ENCODE measurements at places on chromosomes 1 and 21.

- no peak for DNase-seq
Observed at GRCh38 chr1:28301368-28302174, 27.3 kb upstream of the MED18 start.

DNA sequence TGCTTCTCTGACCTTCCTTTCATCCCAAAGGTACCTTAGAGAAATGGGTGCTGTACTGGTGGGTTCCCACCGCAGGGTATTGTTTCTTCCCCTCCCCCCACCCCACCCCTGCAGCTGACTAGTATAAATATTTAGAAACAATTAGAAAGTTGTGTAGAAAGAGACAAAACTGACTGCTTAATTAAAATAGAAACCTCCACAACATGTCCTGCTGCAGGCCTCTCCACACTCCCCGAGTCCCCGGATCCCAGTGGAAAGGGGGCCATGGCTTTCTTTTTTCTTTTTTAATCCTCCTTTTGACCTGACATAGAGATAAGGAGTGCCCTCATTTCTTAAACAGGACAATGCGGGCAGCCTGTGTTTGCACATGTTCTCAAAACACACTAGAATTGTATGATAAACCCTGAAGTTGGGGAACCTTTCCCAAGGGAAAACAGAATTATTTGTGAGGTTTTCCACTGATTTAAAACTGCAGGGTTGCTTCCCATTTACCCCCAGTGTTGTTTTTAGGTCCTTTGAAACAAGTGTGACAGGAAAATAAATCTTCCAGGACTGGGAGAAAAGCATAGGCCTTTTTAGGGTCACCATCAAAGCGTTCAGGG is 1.7 kb downstream of the RHOU start:
- DNase-seq = no peak

- no peak for DNase-seq
Observed at GRCh38 chr21:35163411-35163810, 114.3 kb upstream of the RUNX1 start.

DNA sequence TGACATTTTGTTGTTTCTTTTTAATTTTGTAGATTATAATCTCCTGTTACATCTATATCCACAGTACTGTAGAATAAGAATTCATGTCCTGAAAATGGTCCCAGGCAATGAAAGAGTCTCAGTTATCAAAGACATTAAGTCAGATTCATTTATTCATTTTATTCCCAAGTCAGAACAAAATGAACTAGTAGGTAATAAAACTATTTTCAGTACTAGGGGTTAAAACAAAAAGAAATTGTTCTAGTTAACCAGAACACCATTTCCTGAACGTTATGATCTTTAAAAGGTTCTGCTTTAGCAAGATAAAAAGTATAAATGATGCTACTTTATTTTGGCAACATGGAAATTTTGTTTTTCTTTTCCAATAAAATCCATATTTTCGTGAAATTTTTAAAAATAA is 6.8 kb upstream of the DYNLT5 start:
- DNase-seq = no peak

- DNase-seq = no peak
Observed at GRCh38 chr1:110321045-110321444, 18.1 kb upstream of the RBM15 start.

- no peak for DNase-seq
Observed at GRCh38 chr1:231935856-231936255, 309.3 kb downstream of the DISC1 start.

DNA sequence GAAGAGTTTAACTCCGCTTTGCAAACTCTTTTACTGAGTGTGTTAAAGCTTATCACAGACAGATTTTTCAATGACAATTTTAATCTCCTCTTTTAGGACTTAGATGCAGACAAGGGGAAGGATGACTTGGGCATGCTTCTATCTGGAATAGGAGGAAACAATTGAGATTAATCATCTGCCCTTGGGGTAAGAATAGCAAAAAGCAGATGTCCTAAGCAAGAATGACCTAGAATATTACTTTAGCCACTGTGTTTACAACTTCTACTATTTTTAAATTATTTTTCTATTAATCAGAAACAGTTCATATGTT is 569.0 kb upstream of the ADGRL2 start:
- no peak for DNase-seq

- DNase-seq = no peak
Observed at GRCh38 chr1:116726872-116727820, 27.1 kb upstream of the CD2 start.

DNA sequence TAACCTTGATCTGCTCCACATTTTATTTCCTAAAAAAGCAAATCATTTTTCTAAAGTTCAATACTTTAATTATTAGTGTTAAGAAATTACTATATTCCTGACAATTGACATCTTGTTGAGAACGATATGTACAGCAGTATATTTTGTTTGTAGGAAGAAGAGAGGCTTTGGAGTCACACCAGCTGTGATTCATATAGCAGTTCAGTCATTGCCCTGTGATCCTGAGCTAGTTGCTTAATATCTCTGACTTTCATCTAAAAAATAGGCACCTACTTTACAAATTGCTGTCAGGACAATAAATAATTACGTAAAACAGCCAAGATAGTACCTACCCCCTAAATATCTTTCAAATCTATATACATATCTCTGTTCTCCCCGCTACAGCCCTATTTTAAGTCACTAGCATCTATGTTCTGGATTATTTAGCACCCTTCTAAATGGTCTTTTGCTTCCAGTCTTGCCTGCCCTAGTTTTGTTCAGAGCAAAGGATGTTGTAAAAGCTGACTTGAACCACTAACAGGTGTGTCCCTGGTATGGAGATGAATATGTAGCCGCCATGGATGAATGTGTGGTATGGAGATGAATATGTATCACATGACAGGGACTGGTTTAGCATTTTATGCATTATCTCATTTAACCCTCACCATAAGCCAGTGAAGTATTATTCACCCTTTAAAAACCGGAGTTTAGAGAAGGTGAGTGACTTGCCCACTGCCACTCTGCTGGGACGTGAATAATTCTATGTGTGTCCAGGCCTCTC is 42.2 kb downstream of the RNF220 start:
- no peak for DNase-seq

- DNase-seq = no peak
Observed at GRCh38 chr1:80217377-80217986, 1211.0 kb upstream of the ADGRL4 start.

GRCh38 chr1:230073371-230074035 is 6.5 kb downstream of the GALNT2 start:
- no peak for DNase-seq

GRCh38 chr1:15191770-15192169 is 38.2 kb downstream of the TMEM51 start:
- DNase-seq = no peak

- no peak for DNase-seq
Observed at GRCh38 chr1:108865316-108865910, 8.5 kb upstream of the AKNAD1 start.

DNA sequence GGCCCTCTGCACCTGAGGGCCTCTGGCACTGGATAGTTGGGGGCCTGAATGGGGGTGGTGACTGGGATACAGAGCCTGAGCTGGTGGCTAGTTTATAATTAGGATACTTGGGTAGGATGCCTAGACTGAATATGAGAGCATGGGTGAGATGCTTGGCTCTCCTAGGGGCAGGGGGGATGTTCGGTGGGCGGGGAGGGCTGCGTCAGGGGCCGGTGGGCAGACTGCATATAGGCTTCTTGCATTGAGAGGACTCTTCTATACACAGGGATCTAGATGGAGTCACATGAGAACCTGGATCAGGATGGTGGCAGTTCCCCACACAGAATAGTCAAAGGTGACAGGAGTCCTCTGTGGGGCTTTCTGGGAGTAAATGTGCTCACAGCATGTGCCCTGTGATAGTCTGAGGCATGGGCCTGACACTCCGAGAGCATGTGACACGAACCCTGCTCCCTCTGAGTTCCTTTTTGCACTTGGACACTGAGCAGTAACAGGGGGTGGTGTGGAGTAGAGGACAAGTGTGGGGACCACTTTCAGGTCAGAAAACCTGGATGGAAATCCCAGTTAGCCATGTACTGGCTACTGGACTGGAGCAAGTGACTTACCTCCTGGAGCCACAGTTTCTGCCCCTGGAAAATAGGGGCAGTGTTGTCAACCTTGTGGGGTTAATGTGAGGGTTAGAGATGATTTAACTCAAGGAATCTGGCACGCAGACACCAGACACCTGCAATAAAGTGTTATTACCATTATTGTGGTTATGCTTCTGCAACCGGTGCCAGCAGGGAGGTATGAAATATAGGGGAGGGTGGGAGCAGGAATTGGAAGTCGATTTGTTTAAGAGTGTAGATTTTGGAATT is 2.2 kb downstream of the MAP7D1 start:
- DNase-seq = no peak

GRCh38 chr1:94873520-94874351 is 53.2 kb downstream of the CNN3 start:
- no peak for DNase-seq

- DNase-seq = no peak
Observed at GRCh38 chr1:83697961-83698360, 301.0 kb downstream of the TTLL7 start.

DNA sequence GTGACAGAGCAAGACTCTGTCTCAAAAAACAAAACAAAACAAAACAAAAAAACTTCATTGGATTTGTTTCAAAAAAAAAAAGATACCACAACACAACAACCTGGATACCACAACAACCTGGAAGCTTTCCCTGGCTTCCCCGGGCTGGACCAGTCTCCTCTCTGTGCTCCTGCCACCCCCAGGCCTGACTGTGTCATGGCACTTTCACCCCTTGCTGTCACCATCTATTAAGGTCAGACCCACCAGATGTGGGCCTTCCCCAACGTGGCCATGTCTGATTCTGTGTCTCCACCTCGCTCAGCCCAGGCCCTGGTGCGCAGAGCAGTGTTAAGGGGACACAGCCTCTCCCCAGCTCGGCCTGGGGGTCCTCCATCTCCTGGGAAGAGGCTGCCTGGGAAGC is 28.3 kb upstream of the ACOT11 start:
- DNase-seq = no peak

All from CD4-positive, alpha-beta T cell treated with Interleukin-6 at 100 ng/mL for 8 hours (primary cell).